ENCODE measurements at places on chromosomes 11 and 22. TPM values are rescaled to one million over a fixed set of nuclear protein-coding genes. Genes with fewer than 3 reads are reported as not detected.

DNA sequence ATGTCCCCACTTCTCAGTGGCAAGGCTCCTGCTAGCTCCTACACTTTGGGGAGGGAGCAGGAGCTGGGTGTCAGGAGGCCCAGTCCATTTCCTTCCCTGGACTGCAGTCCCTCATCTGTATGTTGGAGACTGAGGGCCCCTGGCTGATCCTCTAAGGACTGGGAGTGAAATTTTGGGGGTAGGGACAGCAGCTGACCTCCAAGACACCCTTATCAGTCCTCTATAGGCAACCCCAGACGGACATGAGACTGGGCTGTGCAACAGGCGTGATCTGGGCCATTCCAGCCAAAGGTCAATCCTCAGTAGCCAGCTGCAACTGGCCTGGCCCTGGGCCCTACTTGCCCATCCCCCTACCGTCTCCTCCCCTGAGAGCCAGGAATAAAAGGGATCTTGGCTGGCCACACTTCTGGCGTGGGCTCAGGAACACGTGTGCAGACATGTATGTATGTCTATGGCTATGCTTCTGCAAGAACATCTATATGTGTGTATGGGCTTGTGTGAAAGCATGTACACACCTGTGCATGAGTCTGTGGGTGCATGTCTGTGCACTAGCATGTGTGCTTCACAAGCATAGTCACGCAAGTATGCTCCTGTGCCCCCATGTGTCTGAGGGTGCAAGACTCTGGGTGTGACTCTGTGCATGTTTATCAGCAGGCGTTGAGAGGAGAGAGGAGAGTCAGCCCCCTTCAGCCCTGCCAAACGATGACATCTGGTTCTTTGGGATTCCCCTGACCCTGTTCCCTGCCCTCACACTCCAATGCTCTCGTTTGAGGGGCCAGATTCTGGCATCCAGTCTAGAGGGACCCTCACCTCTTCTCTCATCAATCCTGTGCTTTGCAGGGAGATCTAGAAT, 24.6 kb upstream of the DGAT2 start:
- DNase-seq: no peak

DNA sequence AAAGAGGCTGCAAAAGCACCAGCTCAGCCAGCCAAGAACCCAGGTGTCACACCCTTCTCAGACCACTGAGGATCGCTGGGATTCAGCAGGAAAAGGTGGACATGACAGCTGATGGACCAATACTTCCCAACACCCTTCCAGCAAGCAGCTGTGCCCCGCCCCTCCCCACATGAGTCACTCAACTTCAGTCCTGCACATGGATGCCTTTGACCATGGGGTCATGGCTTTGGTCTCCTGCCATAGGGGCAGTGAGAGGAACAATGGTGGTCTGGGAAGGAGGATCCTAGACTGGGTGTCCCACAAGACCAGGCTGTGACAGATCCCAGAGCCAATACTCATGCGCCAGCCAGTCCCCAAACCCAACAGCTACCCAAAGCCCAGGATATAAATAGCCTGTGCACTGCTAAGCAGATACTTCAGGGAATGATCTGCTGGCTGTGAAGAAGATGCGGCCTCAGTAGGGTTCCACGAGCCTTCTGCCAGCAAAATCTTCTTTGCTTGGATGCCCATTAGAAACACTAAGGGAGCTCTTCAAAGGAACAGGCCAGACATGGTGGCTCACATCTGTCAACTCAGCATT, 5.5 kb upstream of the RGL4 start:
- DNase-seq: peak; percentile 33

- no peak for DNase-seq
Observed at GRCh38 chr11:107050121-107050520, 31.8 kb upstream of the GUCY1A2 start.

- no peak for DNase-seq
Observed at GRCh38 chr22:38300197-38300945, 16.9 kb downstream of the CSNK1E start.

GRCh38 chr22:49295465-49295743, 532.3 kb downstream of the BRD1 start:
- DNase-seq: no peak

DNA sequence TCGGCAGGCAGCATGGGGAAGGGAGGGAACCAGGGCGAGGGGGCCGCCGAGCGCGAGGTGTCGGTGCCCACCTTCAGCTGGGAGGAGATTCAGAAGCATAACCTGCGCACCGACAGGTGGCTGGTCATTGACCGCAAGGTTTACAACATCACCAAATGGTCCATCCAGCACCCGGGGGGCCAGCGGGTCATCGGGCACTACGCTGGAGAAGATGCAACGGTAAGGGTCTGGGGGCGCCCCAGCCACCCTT, 204 bp downstream of the FADS2 start:
- DNase-seq: no peak

- DNase-seq: no peak
Observed at GRCh38 chr11:78952175-78952574, 377.5 kb upstream of the NARS2 start.

GRCh38 chr22:42786606-42787356, 66.1 kb upstream of the A4GALT start:
- DNase-seq: no peak

GRCh38 chr11:34630544-34630943, 9.7 kb downstream of the EHF start:
- no peak for DNase-seq

- DNase-seq: no peak
Observed at GRCh38 chr22:31983911-31984656, 39.7 kb downstream of the YWHAH start.

Gene GGTLC2
- total RNA-seq: not detected

Gene DDIAS
- 15.8 TPM for total RNA-seq

Gene CDPF1
- 11.5 TPM for total RNA-seq

All from IMR-90 (cell line).